ENCODE measurements at places on chromosomes 7 and 10. TPM values are rescaled to one million over a fixed set of nuclear protein-coding genes. Genes with fewer than 3 reads are reported as not detected.

DNA sequence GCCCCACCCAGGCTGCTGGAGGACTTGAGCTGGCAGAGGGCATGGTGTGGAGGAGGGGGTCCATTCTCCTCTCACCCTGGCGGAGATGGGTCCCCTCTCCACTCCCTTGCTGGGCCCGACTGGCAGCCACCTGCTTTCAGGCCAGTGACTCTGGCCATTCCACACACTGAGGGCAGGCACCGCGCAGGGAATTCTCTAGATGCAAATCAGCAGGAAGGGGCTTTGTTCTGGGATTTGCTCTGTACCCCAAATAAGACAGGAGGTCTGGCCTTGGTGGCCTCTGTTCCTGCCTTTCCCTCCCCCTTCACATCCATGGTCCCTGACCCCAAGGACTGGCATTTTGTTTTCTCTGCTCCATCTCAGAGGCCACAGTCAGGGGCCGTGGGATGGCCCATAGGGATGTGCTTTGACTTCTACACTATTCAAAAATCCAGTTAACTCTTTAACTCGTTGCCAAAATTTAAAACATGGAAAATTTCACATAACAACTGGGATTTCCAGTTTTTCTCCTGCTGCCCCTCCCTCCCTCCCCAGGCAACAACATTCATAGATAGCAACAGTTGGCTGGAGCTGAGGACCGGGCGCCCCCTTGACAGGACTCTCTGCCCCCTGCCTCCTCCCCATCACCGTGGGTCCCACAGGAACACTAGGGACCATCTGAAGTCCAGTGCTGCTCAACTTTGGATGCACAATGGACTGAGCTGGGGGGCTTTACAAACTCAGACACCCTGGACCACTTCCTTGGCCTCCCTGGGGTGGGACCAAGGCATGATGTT is 33.9 kb downstream of the PPIF start:
- no peaks in the 10 kb centered on the region for H3K27me3 ChIP-seq
- no peaks in the 10 kb centered on the region for H3K36me3 ChIP-seq
- no peaks in the 10 kb centered on the region for H3K4me1 ChIP-seq
- no peak overlapping the region for H3K4me3 ChIP-seq

- peak overlapping the region; percentile 79 for H3K27ac ChIP-seq
- DNase-seq: peak; percentile 43
- H3K4me3 ChIP-seq: no peak overlapping the region
- peaks cover 10% of the 10 kb centered on the region for H3K36me3 ChIP-seq
- H3K27me3 ChIP-seq: peaks cover 6% of the 10 kb centered on the region
Measured at GRCh38 chr7:105924945-105925344, 38.1 kb upstream of the CDHR3 start.

DNA sequence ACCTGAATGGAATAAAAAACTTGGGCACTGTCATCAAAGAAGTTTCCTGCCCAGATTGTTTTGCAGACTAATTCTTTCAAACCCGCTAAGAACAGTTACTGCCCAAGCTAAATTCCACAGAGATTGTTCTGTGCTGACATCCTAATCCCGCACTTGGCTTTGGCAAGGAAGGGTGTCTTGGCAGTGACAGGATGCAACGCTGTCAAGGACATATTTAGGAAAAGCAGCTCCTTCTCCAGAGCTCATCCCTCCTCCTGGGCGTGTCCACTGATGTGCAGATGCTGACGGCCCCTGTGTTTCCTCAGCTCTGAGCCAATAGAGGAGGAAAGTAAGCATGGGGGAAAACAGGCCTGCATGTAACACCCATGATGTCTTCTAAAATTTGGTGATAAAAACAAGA is 74.2 kb downstream of the EEPD1 start:
- H3K27me3 ChIP-seq: no peaks in the 10 kb centered on the region
- no peaks in the 10 kb centered on the region for H3K4me1 ChIP-seq
- no peak for DNase-seq
- no peaks in the 10 kb centered on the region for H3K36me3 ChIP-seq
- H3K27ac ChIP-seq: no peak overlapping the region

DNA sequence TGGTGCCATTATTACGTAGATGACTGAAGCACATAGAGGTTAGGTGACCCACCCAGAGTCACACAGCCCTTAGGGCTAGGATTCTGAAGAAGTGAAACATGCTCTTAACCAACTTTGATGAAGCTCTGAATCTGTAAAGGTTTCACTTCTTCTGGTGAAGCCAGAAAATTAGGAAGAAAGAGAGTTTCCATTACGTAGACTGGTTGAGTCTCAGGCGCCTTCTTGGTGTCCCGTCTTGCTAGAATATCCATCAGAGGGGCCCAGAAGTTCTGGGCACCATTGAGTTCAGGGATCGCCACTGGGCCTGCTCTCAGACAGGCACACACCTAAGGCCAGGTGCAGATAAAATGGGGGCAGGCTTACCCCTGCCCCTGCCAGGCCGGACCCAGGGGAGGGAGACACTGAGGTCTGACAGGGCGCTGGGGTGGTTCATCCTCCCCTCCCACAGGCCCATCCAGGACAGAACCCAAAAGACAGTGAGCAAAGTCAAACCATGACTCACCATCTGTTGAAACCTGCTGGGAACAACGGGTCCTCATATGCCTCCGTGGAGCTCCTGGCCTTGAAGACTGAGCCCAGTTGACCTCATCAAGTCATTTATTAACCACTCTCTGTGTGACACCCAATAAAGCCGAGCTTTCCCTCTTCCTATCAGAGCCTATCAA is 33.2 kb downstream of the DRGX start:
- no peak overlapping the region for H3K27ac ChIP-seq
- no peaks in the 10 kb centered on the region for H3K4me1 ChIP-seq
- H3K36me3 ChIP-seq: no peaks in the 10 kb centered on the region
- no peak overlapping the region for H3K4me3 ChIP-seq
- H3K27me3 ChIP-seq: peaks cover 3% of the 10 kb centered on the region
- no peak for DNase-seq

- peaks cover 11% of the 10 kb centered on the region for H3K27me3 ChIP-seq
- H3K27ac ChIP-seq: no peak overlapping the region
- no peaks in the 10 kb centered on the region for H3K36me3 ChIP-seq
- peaks cover 6% of the 10 kb centered on the region for H3K4me1 ChIP-seq
- no peak for DNase-seq
Measured at GRCh38 chr7:37832194-37832593, 16.2 kb upstream of the NME8 start.

DNA sequence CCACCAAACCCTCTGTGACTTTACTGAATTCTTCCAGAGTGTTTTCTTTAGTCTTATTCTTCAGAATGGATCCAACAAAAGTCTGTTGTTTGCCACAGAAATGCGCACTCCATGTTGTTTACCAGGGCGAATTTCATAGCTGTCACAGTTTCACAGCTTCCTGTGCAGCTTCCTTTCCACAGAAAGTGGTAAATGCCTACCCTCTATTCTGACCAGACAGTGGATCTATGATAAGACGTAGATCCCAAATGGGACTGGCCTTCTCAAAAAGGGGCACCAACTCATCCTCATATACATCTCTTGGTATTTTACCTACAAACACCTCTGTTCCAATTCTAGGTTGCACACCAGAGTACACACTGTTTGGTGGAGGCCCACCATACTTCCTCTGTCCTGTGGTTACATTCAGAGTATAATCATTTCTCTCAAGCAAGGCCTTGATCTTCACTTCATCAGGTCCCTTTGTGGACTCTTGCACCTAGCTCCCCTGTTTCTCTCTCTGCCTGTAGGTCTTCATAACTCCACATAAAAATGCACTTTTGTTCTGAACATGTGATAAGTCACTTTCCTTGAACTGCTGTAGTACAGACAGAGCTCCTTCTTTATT is 91.7 kb downstream of the MLLT10 start:
- H3K36me3 ChIP-seq: peaks cover 46% of the 10 kb centered on the region
- no peaks in the 10 kb centered on the region for H3K27me3 ChIP-seq
- H3K4me3 ChIP-seq: no peak overlapping the region
- no peak overlapping the region for H3K27ac ChIP-seq

- H3K4me1 ChIP-seq: no peaks in the 10 kb centered on the region
- H3K4me3 ChIP-seq: no peak overlapping the region
- no peak overlapping the region for H3K27ac ChIP-seq
- H3K36me3 ChIP-seq: no peaks in the 10 kb centered on the region
- DNase-seq: no peak
Measured at GRCh38 chr7:69864274-69864673, 266.0 kb downstream of the AUTS2 start.

DNA sequence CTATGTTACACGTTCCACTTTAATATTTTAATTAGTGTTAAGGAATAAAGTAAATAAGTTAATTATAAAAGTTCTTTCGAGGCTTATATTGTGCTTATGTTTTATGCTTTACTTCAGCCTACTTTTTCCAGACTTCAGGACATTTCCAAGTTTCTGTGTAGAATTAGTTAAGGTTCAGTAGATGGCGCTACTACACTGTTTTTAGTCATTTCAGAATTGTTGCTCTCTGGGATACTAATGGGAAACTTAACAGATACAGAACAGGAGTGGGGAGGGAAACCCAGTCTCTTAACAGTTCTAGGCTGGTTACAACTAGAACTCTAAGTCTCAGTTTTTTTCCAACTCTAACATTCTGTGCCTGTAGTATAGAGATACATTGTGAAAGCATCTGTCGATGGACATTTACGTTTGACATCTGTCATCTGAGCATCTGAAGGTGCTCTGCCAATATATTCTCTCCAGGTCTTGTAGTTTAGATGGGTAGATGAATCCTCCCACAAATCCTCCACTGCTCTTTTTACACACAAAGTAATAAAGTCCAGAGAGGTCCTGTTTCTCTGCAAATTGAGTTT is 56.8 kb upstream of the FAM171A1 start:
- no peaks in the 10 kb centered on the region for H3K36me3 ChIP-seq
- H3K4me3 ChIP-seq: no peak overlapping the region
- DNase-seq: no peak
- no peak overlapping the region for H3K27ac ChIP-seq

GRCh38 chr7:100173806-100174495 is 3.2 kb downstream of the GPC2 start:
- DNase-seq: no peak
- H3K4me1 ChIP-seq: peaks cover 35% of the 10 kb centered on the region
- H3K27ac ChIP-seq: no peak overlapping the region
- no peaks in the 10 kb centered on the region for H3K27me3 ChIP-seq
- peaks cover 6% of the 10 kb centered on the region for H3K36me3 ChIP-seq

DNA sequence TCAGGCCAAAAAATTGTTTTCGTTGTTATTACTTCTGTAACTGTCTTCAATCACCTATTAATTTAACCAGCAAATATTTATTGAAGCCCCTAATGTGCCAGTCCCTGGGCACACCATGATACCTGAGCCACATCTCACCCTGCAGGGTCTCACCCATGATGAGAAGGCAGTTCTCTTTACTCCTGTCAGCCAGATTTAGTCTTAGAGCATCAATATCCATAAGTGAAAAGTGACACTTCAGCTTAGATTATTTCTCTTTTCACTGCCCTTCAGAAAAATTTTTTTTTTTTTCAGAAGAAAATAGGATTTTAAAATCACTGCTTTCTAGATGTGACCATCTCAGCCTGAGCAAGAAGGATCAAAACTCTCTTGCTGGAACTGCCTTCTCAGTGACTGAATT is 258.6 kb upstream of the NFE2L3 start:
- no peak overlapping the region for H3K27ac ChIP-seq
- H3K4me3 ChIP-seq: peak overlapping the region; percentile 84
- H3K4me1 ChIP-seq: peaks cover 30% of the 10 kb centered on the region
- DNase-seq: no peak
- H3K36me3 ChIP-seq: no peaks in the 10 kb centered on the region

GRCh38 chr10:76149182-76149581 is 717.8 kb downstream of the LRMDA start:
- H3K4me1 ChIP-seq: no peaks in the 10 kb centered on the region
- H3K27me3 ChIP-seq: no peaks in the 10 kb centered on the region
- H3K27ac ChIP-seq: no peak overlapping the region
- DNase-seq: no peak

DNA sequence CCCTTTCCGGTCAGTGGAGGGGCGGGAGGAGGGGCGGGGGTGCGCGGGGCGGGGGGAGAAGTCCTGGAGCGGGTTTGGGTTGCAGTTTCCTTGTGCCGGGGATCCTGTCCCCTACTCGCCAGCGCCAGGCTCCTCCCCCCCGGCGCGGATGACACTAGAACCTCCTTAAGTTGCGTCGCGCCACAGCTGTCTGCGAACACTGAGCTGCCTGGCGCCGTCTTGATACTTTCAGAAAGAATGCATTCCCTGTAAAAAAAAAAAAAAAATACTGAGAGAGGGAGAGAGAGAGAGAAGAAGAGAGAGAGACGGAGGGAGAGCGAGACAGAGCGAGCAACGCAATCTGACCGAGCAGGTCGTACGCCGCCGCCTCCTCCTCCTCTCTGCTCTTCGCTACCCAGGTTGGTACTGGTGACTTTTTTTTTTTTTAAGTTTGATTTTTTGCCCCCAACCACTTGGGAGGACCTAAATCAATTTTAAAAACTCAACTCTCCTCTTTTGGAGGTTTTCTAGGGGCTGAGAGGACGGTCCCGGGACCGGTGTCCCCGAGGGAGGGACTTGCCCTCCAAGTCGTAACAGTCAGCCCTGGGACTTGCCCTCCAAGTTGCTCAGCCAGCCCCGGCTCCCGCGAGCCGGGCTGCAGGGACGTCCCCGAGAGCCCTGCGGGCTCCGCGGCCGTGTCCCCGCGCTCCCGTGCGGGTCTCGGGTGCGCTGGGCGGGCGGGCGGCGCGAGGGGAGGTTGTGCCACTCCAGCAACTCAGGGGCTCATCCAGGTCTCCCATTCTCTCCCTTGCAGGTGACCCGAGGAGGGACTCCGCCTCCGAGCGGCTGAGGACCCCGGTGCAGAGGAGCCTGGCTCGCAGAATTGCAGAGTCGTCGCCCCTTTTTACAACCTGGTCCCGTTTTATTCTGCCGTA is at the start of gene GATA3:
TSS of gene GATA3 (plus strand) at position 195 of the 914 bp plus-strand sequence. CDS start 968 bp downstream, outside the sequence.
- H3K4me1 ChIP-seq: peaks cover 53% of the 10 kb centered on the region
- peak within 1 kb of the TSS; percentile 91 for H3K27ac ChIP-seq
- peaks cover 28% of the 10 kb centered on the region for H3K27me3 ChIP-seq

DNA sequence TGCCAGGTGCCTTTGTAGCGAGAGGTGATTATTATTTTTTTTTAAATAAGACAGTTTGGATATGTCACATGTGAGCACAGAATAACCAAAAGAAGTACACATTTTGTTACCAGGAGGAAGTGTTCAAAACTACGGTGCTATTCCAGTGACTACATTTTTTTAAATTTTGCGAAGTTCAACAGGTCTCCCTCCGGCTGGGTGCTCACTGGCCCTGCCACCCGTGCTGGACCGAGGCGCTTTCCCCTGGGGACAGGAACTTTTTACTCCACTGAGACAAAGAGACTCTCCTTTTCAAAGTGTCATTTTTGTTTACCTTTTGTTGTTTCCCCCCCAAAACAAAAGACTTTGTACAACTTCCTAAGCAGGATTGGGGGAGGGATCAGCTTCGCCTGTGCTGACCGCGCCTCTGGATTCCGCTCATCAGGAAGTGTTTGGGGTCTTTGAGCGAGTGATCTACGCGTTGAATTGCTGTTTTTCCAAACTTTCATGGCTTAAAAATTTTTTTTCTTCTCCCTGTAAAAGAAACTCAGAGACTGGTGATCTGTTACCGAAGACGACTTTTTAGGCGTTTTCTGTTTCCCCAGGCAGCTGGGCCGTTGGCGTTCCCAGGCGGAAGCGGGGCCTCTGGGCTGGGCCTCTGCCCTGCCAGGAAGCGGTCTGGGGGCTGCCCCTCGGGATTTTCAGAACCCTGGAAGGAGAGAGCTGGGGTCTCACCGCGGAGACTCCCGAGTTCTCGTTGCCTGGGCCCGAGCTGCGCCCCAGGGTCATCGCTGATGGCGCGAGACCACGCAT is 7.2 kb downstream of the EN2 start:
- no peaks in the 10 kb centered on the region for H3K36me3 ChIP-seq
- no peak overlapping the region for H3K4me3 ChIP-seq
- peaks cover 100% of the 10 kb centered on the region for H3K27me3 ChIP-seq
- H3K27ac ChIP-seq: no peak overlapping the region

OR2A5 gene
- total RNA-seq: not detected

COL28A1 gene
- 0.04 TPM for total RNA-seq

OPALIN gene
- total RNA-seq: not detected

DDX56 gene
- total RNA-seq: 154 TPM

CYP2C9 gene
- not detected for total RNA-seq

A1CF gene
- not detected for total RNA-seq

EXOC6 gene
- 11.9 TPM for total RNA-seq
